ENCODE measurements at places on chromosomes 2 and 18.

- no peak overlapping the region for H3K4me3 ChIP-seq
- no peaks in the 10 kb centered on the region for H3K27me3 ChIP-seq
- no peaks in the 10 kb centered on the region for H3K36me3 ChIP-seq
- H3K27ac ChIP-seq, result no peak overlapping the region
Observed at GRCh38 chr2:162732946-162733698, 105.4 kb downstream of the KCNH7 start.

- no peaks in the 10 kb centered on the region for H3K36me3 ChIP-seq
- no peak for DNase-seq
- H3K4me1 ChIP-seq, result peaks cover 16% of the 10 kb centered on the region
- H3K27me3 ChIP-seq, result no peaks in the 10 kb centered on the region
- peak overlapping the region; percentile 35 for H3K27ac ChIP-seq
- H3K4me3 ChIP-seq, result no peak overlapping the region
Observed at GRCh38 chr2:46872902-46873603, 42.6 kb downstream of the MCFD2 start.

GRCh38 chr2:201248288-201248844 is 12.0 kb upstream of the CASP8 start:
- H3K27ac ChIP-seq, result no peak overlapping the region
- H3K36me3 ChIP-seq, result no peaks in the 10 kb centered on the region
- H3K27me3 ChIP-seq, result no peaks in the 10 kb centered on the region
- no peak overlapping the region for H3K4me3 ChIP-seq
- no peaks in the 10 kb centered on the region for H3K4me1 ChIP-seq
- DNase-seq, result no peak

DNA sequence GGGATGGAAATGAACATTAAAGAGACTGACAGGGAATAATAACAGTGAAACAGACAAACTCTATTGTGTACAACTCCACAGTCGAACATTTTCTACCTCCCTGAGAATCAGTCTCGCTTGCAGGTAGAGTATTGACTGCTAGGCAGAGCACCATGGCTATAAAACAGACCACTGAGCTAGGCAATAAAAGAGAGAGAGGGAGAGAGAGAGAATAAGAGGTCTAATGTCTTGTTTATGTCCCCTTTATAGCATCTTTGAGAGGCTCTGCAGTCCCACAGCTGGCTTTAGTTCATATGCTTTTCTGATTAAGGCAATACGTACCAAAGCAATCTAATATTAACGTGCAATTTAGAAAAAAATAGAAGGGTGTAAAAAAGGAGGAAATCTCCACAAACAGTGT is 652.6 kb downstream of the NRXN1 start:
- no peak overlapping the region for H3K27ac ChIP-seq
- H3K4me3 ChIP-seq, result no peak overlapping the region
- H3K4me1 ChIP-seq, result no peaks in the 10 kb centered on the region

DNA sequence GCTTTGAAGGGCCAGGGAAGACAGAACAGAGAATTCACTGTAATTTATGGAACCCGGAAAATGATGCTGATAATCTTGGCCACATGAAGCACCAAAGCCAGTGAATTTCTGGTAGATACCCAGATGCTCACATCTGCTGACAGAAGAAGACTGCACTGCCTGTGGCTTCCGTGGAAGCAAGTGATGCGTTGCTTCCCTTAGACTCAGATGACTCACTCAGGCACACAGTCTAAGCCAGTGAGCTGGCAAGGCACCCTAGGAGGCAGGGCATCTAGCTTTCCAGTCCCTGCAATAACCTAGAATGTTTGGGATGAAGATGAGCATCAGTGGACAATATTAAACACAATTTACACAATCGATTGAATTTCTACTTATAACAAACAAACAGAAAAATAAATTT is 284.7 kb downstream of the CMPK2 start:
- H3K4me1 ChIP-seq, result no peaks in the 10 kb centered on the region
- no peak for DNase-seq
- no peak overlapping the region for H3K4me3 ChIP-seq
- no peaks in the 10 kb centered on the region for H3K36me3 ChIP-seq
- H3K27ac ChIP-seq, result no peak overlapping the region

Data from trophoblast cell (in vitro differentiated cells and primary cell).